ENCODE measurements at places on chromosomes 5 and 9.

DNA sequence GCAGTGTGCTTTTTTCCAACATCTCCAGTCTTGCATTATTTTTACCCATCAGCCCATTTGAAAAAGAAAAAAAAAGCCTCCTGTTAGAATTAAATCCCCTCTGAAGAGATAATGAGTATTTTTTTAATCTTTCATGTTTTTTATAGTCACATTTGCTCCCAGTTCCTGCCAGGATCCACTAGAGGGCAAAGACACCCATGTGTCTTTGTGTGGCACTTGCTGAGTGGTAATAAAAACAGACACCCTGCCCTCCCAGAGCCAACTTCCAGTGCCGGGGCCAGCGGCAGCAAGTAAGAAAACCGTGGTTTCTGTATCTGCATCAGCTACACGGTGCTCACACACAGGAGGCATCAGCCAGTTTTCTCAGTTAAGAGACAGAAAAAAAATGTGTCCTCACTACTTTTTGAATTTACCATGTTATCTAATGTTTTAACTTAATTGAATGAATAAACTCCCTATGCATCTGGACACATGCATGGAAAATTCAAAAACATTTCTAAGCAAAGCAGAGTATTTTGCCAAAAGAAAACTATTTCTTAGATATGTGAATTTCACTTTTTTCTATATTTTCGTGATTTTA is 70.2 kb upstream of the PLEKHG4B start:
- no peak for DNase-seq

- DNase-seq = no peak
Observed at GRCh38 chr5:32909207-32909606, 198.1 kb downstream of the NPR3 start.

GRCh38 chr5:150181027-150181426 is 8.8 kb upstream of the SLC6A7 start:
- no peak for DNase-seq

GRCh38 chr9:128286440-128286839 is 10.4 kb downstream of the SWI5 start:
- DNase-seq = no peak

GRCh38 chr5:115377468-115378217 is 81.2 kb upstream of the CCDC112 start:
- no peak for DNase-seq

- DNase-seq = no peak
Observed at GRCh38 chr5:77995793-77996409, 219.8 kb upstream of the TBCA start.

DNA sequence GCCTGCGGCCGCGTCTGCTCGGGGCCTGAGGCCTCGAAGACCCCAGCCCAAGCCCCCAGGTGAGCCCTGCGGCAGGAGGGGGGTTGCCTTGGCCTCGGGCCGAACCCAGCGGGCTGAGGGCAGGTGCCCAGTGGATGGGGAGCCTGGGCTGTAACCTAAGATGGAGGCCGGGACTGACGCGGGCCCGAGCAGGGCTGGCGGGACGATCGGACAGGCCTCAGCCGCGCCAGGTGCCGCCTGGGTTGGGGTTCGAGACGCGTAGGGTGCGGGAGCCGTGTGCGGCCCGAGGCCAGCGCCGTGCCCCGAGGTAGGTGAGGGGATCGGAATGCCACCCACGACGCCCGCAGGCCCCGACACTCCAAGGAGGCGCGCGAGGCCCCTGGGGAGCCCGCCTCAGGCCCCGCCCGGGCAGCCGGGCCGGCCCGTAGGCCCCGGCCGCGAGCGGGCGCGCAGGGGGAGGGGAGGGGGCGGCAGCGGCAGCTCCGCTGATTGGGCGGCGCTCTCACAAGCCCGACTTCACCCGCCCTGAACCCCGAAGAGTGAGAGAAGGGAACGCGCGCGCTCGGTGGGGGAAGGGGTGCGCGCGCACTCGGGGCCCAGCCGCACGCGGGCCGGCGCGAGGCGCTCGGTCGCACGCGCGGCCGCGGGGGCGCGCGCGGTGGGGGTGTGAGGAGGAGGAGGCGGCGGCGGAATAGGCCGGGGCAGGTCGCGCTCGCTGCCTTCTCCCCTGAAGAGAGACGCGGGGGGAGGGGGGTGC is at the start of gene NSD1:
Gene NSD1 (plus strand): TSS at position 678 of the 757 bp plus-strand sequence. CDS start 1,331 bp downstream, outside the sequence.
- DNase-seq = peak; percentile 82

- DNase-seq = no peak
Observed at GRCh38 chr5:67283988-67284487, 87.4 kb upstream of the CD180 start.

GRCh38 chr5:84032324-84032723 is 311.7 kb upstream of the HAPLN1 start:
- DNase-seq = no peak

DNA sequence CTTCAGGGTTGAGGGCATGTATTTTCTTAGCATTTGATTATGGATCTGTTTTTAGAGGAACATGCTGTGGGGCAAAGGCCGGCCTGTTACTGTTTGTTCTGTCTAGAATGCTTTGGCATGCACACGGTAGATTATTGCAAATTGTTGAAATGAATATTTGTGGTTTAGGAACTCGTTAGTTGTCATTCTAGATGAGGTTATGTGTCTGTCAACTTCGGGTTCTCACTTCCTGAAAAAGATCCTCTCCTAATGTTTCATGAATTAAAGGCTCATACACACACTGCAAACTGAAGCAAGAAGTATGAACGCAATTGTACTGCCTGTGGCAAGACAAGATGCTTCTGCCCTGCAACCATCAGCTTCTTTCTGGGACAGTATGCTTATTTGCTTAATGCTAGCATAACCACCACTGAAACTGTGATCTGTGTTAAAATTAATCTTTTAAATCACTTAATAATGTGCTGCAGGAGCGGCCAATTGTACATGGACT is 99.6 kb downstream of the BASP1 start:
- no peak for DNase-seq

DNA sequence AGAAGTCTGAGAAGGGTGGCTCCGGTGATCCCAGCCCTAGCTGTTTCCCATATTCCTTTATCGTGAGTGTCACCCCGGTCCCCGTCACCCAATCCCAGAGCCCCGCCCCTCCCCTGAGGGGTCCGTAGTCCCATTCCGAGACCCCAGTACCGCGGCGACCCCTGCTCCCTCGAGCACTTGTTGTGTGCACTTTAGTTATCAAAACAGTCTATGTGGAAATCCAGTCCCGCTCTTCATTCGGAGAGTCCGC is 223 bp downstream of the LRSAM1 start:
- DNase-seq = no peak

- no peak for DNase-seq
Observed at GRCh38 chr9:109186857-109187520, 19.9 kb upstream of the FRRS1L start.

- DNase-seq = no peak
Observed at GRCh38 chr9:126692041-126692758, 78.5 kb downstream of the LMX1B start.

DNA sequence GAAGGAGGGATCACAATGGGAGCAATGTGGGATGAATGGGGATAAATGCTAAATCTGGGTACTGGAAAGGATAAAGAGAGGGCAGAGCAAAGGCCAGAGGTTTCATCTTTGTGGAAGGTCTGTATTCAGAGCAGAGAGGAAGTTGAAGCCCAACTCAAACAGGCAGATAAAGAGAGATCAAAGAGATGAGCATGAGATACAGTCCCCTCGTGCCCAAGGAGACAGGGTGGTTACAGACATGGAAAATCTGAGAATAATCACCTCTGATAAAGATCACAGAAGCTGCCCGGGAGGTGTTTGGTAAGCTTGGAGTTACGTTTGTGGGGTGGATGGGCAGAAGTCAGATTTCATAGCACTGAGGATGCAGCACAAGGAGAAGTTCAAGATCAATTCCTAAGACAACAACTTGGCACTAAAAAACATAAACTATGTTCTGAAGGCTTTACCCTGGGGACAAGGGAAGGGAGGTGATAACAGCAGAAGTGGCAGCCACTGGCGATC is 459 bp upstream of the ERAP2 start:
- no peak for DNase-seq

DNA sequence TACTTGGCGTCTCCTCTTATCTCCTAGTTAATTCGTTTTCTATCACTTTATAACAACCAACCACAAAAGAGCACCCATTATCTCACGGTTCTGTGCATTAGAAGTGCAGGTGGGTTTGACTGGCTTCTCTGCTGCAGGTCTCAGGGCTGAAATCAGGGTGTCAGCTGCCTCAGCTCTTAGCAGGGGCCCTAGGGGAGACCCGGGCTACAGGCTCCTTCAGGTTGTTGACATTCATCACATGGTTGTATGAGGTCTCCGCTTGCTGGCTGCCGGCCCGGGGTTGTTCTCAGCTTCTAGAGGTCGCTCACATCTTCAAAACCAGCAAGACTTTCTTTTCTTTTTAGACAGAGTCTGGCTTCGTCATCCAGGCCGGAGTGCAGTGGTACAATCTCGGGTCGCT is 2.9 kb upstream of the ZMYND19 start:
- no peak for DNase-seq

DNA sequence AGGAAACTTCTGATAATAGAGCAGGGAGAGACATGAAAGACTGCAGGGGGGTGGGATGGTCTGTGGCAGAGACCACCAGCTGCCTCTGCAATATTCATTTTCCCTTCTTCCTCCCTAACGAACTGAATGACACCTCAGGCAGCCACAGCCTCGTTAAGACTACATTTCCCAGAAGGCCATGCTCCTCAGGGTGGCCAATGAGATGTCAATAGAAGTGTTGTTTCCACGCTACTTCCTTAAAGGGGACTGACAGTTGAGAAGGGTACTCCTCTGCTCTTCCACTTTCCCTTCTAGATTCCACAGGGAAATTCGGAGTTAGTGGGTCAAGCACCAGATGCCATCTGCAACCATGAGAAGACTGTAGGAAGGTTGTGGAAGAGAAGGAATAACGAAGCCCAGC is 52.0 kb upstream of the DAPK1 start:
- no peak for DNase-seq

DNA sequence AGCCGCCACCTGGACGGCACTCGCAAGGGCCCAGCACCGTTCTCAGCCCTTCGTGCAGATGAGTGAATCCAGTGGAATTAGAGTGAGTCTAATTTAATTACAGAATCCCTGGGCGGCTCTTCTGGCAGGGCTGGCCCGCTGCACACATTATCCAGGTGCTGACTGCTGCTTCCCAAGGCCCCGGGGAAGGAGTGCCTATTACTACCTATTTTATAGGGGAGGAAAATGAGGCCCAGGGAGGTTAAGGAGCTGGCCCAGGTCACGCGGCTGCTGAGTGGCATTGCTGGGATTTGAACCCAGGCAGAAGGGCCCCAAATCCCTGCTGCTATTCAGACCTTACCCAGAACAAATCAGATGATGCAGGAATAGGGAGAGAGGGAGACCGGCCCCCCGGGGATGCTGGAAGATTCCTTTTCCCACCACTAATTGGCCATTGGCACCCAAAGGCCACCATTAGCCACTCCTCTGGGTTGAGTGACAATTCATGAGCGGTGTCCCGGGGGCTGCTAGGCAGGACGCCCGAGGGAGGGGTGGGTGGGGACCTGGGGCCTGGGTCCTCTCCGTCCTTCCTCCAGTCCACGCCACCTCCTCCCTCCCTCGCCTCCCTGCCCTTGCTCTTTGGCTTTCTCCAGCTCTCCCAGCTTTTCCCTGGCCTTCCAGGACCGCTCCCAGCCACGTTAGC is 10.3 kb upstream of the QRFP start:
- DNase-seq = no peak

DNA sequence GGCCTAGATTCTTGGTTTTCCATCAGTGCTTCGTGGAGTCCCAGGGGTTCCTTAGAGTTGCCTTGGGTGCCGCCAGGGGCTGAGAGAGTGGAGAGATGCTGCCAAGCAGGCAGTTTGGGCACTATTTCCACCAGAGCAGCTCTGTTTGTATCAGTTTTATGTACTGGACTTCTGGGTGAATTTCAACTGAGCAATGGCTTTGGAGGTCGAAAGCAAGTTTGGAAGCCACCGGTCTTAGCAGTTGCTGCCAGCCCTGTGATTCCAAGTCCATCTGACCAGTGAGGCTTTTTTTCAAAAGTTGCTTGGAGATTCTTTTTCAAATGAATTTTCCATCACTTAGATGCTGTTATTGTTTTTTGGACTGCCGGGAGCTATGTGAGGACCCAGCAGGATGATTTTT is 68.5 kb downstream of the ANGPTL2 start:
- no peak for DNase-seq

DNA sequence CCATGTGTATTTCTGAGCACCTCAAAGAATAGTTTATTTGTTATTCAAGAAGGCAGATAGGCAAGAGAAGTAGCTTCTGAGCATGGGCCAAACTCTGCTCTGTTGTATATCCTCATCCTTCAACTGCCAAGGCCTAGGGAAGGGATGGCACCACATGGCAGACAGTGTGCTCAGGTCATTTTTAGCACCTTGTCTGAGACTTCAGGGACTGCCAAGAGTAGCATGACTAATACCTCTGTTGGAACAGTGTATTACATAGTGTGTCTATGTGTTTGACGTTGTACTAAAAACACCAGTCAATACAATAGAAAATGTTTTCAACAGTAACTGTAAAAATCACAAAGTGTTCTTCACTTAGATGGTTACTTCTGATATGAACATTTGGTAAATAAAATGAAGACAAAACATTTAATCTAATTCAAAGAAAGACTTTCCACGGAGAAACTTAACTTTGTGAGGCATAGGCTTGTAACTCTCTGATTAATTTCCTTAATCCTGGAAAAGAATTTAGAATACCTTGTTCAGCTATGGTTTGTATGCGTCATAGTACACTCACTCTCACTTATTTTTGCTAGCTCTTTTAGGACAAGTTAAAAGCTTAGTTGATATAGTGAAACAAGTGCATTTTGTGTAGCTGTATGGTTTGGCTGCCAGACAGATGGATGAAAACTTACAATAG is 318.4 kb upstream of the RIOK2 start:
- DNase-seq = no peak

DNA sequence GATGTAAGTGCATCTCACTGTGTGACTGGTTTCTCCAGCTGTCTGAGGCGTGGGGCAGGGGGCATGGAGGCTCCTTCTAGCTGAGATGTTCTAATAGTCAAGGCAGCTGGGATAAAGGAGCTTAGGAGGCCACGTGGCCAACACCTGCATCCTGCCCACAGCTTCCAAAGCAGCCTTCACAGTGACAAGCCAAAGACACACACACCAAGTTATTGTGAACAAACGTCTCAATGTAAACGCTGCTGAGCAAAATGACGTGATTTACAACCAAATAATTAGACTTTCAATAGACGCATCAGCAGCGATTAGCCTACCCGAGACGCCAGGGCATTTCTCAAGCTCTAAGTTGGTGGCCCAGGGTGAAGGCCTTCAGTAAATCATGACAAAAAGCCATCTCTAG is 23.2 kb upstream of the SLC25A51 start:
- no peak for DNase-seq

DNA sequence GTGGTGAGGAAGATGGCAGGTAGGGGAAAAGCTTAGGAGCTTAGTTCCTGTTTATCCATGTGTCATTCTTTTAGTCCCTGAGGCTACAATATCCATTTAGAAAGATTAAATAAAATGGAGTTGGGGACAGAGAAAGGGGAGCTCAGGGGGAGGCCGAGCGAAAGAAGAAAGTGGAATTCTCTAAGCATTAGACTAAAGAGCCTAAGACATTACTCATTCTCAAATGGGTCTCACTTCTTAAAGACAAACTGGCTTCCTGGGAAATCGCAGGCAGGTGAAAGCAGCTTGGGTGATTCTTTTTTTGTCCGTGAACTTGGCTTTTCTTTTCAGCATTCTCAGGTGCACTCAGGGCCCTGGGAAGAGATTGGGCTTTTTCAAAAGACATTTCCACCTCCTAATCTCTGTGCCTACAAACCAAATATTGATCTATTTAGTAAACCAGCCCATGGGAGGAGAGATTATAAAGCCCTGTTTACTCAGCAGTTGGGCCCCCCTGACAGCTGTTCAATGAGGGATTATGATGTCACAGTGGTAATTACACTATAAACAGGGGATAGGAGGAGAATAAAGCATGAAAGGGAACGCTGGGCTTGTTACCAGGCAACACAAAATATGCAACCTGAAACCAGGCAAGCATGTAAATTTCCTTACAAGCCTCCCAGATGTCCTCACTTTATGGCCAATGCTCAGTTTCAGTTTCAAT is 584.0 kb downstream of the ACTL7B start:
- no peak for DNase-seq
